ENCODE measurements at places on chromosomes 1 and 21.

DNA sequence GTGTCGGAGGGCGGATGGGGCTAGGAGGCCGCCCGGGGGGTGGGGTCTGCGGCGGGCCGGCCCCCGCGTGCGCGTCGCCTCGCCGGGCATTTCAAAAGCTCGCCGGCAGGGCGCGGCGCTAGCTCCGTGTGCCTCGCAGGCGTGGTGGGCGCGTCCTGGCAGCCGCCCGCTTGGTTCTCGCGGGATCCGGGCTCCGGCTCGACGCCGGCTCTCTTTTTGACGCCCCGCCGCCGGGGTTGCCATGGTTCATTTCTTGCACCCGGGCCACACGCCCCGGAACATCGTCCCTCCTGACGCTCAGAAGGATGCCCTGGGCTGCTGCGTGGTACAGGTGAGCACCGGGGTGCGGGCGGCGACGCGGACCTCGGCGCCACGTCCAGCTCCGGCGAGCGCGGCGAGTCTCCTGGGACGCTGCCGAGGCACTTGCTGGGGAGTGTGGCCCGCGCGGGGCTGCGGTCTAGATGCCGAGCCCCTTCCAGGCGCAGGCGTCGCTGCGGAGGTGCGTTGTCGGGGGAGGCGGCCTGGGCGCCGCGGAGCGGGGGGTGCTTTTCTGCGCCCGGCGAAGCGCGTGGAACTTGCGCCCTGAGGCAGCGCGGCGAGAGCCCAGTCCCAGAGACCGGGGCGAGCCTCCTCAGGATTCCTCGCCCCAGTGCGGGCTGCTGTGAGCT is at the start of gene ZYG11A:
TSS of gene ZYG11A (plus strand) at position 118 of the 668 bp plus-strand sequence. CDS start at position 242, 124 bp downstream.
- DNase-seq: peak; percentile 84

DNA sequence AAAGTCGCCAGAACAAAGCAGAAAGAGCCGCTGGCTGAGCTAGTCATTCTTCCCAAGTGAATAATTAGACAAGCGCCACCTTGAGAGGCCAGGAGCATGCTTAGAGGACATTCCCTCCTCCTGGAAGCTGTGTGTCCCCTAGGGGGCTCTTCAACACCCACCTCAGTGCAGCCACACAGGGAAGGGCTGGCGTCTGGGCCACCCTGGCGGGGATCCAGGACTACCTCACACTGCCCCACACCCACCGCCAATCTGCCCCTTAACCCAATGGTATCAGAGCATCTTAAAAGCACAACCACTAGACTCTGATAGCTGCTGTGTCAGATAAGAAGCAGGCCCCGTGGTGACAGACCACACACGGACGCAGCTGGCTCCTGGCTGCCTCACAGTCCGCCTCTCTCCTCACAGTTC is 24.9 kb downstream of the SETD4 start:
- DNase-seq: no peak

DNA sequence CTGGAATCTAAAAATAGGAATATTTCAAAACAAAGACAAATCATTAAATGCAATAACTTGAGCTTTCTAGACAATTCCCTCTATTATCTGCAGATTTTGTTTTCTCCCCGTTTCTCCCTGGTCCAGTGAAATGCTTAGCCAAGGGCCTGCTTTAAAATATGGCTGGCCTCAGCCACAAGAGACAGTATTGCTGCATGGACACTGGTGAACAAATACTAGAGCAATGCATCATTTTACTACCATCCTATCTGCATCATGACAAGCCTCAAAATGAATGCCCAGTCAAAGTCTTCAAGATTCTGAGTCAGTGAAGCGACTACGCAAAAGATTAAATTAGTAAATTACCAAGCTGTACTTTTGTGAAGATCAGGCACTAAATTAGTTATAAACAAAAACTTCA is 80.5 kb downstream of the ENAH start:
- no peak for DNase-seq

DNA sequence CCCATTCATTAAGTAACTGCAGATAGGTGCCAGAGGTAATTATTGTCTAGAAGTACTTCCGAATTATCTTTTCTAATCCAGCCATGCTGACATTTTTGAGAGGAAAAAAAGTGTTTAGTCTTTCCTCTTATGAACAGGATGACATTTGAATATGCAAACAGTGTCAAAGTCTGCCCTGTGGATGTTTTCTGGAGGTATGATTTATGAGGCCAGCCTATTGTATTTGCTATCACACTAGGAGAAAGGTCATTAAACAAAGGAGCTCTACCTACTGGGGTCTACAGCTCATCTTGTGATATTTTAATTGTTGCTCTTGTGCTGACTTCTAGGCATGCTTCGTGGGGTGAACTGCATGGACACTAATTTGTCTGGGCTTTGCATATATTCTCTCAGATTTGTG is 559.7 kb upstream of the CAMK1G start:
- no peak for DNase-seq

- DNase-seq: no peak
These were observed 46.5 kb upstream of the LPGAT1 start for GRCh38 chr1:211876851-211877590.

GRCh38 chr1:67524143-67525052 is 94.2 kb upstream of the SERBP1 start:
- no peak for DNase-seq

GRCh38 chr1:29991025-29991424 is 732.4 kb downstream of the MATN1 start:
- DNase-seq: no peak

- no peak for DNase-seq
These were observed 8.0 kb upstream of the PLXNA2 start for GRCh38 chr1:208251911-208252835.

- no peak for DNase-seq
These were observed 208.2 kb upstream of the TMEM51 start for GRCh38 chr1:14945132-14946010.

DNA sequence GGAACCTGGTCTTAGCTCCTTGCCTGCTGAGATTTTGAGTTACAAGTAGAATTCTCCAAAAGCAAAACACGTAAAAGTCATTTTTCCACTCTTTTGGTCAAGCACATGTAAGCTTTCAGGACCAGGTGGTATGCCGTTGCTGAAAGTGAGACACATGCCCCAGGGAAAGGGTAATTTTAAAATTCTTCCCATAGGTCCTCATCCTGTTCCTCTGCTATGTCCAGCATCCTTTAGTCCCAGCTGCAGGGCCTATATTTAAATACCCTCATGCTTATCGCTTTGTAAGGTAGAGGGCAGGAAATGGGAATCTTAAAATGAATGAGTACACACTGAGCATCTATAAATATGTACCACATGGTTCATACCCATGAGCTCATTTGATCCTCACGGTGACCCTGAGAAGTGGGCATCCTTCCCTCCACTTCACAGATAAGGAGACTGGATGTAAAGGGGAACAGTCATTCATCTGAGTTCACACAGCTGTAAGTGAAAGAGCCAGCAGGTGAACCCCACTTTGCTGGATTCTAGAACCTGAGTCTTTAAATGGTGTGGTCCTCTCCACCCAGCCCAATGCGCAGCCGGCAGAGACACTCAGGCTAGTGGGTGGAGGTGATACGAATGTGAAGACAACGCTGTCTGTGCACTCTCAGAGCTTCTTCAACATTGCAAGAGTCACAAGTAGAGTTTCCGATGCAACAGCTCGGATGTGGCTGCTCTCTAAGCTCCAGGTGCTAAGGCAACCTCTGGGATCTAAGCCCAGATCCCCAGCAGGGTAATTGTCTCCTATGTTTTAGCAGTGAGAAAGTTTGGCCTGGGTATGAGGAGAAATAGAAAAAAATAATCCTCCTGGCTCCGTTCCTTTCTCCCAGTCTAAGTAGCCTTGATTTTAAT is 163.5 kb downstream of the PLXNA2 start:
- no peak for DNase-seq

DNA sequence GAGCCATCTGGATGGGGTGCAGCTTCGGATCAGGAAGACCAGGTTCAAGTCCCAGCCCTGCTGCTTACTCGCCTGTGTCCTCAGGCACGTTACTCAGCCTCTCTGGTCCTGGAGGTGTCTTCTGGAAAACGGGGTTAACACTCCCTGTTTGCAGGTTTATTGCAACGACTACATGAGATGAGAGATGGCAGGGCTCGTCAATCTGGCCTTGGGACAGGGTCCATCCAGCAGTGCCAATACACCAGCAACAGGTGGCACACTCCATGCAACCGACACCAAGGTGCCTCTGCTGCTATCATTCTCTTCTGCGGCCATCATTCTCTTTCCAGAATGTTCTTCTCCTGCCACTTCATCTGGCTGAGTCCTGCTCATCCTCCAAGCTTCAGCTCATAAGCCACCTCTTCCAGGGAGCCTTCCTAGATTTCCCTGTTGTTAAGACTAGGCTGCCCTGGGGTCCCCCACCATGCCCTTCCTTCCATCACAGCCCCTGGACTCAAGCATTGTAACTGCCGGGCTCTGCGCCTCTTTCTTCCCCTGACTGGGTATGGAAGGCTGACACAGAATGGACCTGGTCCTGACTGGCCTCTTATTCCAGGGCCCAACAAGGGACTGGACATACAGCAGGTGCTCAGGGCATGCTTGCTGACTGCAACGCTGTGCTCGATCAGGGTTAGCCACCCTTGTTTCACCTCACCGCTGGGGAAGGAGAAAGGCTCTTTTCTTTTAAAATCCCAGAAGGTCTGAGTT is 87.4 kb downstream of the DMRTB1 start:
- DNase-seq: no peak

GRCh38 chr1:1112237-1112985 is 3.5 kb downstream of the C1orf159 start:
- DNase-seq: no peak

- no peak for DNase-seq
These were observed 6.7 kb upstream of the FBXO28 start for GRCh38 chr1:224107282-224107625.

GRCh38 chr1:23577056-23578004 is 18.0 kb upstream of the ID3 start:
- DNase-seq: peak; percentile 74

- no peak for DNase-seq
These were observed 21.1 kb upstream of the F3 start for GRCh38 chr1:94562519-94563260.

- peak; percentile 93 for DNase-seq
These were observed at the start of gene AGTRAP for GRCh38 chr1:11735854-11736745. Gene AGTRAP (plus strand): TSS chr1:11736136. CDS start chr1:11736209, 73 bp downstream.

- DNase-seq: no peak
These were observed 109.0 kb downstream of the UBE2U start for GRCh38 chr1:64312431-64312830.

DNA sequence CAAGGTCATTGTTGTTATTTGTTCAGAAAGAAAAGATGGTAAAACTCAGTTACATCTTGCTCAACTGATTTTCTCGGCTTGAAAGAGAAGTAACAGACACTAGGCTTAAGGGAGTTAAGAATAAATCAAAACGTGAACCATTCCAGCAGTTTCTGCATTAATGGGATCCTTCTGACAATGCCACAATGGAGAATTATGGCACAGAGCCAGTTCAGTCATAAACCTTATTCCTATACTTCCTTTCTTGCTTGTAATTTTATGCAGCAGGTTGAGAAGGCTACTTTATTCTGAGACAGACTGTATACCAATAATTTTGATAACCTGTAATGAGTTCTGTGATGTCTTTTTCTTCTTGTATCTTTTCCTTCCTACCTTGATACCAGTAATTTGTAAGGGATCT is 167.0 kb downstream of the C1orf21 start:
- no peak for DNase-seq

GRCh38 chr1:197910120-197910991 is 6.8 kb upstream of the LHX9 start:
- no peak for DNase-seq

DNA sequence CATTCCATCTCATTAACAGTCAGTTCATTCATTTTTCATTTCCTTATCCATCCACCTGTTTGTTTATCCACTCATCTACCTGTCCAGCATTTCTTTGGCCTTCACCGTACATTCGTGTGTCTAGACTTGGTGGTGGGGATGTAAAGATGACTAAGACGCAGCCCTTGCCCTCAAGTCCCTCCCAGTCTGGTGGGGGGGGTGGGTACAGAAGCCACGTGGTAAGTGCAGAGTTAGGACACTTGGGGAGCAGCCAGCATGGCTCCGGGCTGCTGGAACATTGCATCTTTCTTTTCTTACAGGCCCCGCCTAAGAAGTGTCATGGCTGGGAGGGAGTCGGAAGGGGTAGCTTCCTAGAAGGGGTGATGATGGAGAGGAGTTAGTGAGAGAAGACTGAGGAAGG is 17.2 kb downstream of the KIF26B start:
- no peak for DNase-seq

GRCh38 chr1:206714331-206715058 is 29.8 kb downstream of the MAPKAPK2 start:
- no peak for DNase-seq

- no peak for DNase-seq
These were observed 4.3 kb downstream of the MAN1A2 start for GRCh38 chr1:117371441-117372151.

GRCh38 chr1:158208586-158209116 is 28.0 kb downstream of the CD1D start:
- DNase-seq: no peak

DNA sequence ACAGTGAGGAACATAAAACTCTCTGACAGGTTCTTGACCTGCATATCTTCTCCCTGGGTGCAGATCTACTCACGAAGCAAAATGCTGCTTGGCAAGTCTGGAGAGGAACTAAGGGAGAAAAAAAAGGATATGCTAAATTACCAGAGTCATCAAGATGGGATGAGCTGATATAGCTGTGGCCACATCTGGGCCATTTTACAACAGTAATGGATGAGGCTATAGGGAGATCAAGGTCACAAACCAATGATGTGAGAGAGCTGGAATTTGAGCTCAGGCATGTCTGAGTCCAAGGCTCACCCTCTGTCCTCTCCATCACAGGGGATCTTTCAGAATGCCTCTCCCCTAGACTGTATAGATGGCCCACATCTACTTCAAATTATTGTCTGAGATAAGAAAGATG is 26.2 kb downstream of the ZMYND12 start:
- no peak for DNase-seq

GRCh38 chr21:39849014-39849655 is 18.1 kb upstream of the PCP4 start:
- DNase-seq: no peak

- peak; percentile 39 for DNase-seq
These were observed 693 bp downstream of the RAB4A start for GRCh38 chr1:229271448-229272159.

GRCh38 chr1:82125119-82125518 is 324.4 kb downstream of the ADGRL2 start:
- no peak for DNase-seq

DNA sequence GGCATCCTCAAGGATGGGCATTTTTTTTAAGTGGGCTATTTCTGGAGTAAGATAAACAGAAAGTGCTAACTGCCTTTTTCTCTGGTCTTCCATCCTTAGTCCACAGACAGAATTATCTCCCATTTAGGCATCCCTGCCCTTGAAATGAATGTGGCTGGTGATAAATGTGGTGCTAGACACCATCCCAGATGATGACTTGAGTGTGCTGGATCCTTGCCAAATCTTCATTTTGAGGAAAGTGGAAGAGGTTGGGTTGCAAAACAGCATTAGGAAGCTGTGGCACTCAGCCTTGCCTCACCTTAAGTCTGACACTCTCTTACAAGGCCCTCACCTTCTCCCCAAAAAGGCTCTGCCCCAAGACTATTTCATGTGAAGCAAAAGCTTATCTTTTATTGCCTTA is 19.2 kb downstream of the MAB21L3 start:
- DNase-seq: no peak

- DNase-seq: no peak
These were observed 3.6 kb upstream of the NFIA start for GRCh38 chr1:61078618-61079295.
